Right cardiac atrium (tissue), 5 donors: ENCODE measurements at places on chromosomes 7 and 10. TPM values are rescaled to one million over a fixed set of nuclear protein-coding genes. Genes with fewer than 3 reads are reported as not detected.

FAM25A gene
- not detected for total RNA-seq

TYSND1 gene
- total RNA-seq, result 4.7 TPM

BICC1 gene
- total RNA-seq, result 15.6 TPM

LBX1 gene
- not detected for total RNA-seq

TAS2R4 gene
- total RNA-seq, result 0.40 TPM

WIPF3 gene
- 1.8 TPM for total RNA-seq

NUTM2E gene
- 0.19 TPM for total RNA-seq

ZNF277 gene
- 18.3 TPM for total RNA-seq

NEUROG3 gene
- not detected for total RNA-seq

SKIDA1 gene
- 6.3 TPM for total RNA-seq

HMX2 gene
- total RNA-seq, result not detected

SMKR1 gene
- not detected for total RNA-seq
